ENCODE measurements at places on chromosomes 5 and 9.

DNA sequence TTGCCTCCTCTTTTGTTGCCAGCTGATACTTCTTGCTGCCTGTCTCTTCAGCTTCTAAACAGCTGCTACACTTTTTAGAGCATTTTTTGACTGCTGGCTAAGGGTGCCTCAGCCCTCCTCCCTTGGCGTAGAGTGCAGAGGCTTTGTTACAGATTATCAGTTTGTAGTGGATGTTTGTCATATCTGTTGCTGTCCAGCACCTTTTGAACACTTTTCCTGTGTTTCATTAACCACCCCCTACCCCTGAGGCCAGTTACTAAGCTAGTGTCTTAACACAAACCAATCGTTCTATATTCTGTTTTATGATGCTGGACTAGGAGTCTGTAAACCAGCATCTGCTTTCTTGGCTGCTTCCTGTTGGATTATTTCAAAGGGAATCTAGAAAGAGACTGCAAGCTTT lies 441.5 kb downstream of the DNAH5 start:
- no peak for DNase-seq

GRCh38 chr9:7533376-7534090 lies 266.0 kb downstream of the DMAC1 start:
- DNase-seq: no peak

GRCh38 chr5:74370168-74370567 lies 270.4 kb downstream of the ENC1 start:
- DNase-seq: no peak

DNA sequence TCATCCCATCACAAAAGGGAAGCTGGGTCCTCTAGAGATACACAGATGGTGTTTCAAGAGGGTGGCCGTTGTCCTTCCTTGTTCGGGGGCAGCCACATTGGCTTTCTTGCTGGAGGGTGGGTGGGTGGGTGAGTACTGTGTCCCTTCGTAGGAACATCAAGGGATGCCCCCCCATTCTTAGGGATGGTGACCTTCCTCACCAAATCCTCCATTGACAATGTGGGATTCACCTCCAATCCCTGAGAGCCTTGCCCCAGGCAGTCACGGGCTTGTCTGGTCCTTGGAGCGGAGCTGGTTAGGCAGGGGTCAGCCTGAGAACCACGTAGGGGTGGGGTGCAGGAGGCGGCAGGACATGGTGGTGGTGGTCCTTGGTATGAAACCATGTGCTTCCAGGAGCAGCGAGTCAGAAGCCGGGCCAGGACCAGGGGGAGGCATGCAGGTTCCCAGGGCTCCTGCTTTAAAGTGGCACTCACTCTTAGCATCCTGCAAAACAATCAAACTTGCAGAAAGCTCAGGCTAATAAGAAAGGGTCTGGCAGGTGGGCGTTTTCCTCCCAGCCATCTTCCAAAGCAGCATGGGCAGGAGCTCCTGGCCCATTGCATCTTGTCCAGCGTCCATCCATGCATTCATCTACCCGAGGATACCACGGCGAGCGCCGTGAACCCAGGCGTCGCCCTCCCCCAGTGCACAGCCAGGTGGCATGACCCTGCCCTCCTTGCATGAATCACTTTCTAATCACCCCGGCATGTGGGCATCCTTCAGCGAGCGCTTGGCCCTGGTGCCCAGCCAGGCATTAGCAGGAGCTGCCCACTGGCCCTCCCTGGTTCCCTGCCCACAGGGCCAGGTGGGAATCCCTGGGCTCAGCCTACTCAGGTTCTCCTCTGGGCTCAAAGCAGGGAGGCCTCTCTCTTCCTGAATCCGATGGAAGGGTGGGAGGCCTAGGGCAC lies 76.4 kb downstream of the NTNG2 start:
- no peak for DNase-seq

DNA sequence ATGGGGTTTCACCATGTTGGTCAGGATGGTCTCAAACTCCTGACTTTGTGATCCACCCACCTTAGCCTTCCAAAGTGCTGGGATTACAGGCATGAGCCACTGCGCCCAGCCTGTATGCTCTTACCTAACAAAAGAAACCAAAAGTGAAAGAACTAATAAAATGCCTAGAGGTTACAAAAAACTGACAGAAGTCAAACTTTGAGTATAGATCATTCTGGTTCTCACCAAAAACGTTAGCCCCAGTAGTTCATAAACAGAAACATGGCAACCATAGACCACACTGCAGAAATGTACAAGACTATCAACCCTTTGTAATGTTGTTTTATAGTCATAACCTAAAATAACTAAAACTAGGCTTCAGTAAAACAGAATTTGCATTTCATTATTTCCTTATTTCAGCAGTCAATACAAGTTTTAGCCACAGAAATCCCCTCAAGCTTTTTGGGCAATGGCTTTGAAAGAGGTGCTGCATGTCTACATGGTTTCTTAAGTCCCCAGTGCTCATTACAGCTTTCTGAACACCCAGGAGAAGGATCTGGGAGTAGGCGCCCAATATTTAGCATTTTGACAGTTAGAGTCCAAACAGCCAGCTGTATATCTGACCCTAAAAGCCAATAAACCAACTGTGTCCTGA lies 72.5 kb downstream of the EPB41L4A start:
- no peak for DNase-seq

DNA sequence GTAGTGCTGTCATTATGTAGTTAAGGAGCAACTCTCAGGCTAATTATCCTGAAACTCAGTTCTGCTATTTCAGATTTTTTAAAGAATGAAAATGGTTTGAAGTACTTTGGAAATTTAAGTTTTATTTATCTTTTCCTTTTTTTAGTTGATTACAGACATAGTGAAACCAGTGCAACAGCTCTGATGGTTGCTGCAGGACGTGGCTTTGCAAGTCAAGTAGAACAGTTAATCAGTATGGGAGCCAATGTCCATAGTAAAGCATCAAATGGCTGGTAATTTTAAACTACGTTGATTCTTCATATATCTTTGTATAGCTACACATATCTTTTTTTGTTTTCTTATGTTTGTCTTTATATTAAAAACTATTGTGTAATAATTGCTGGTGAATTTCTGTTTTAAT lies 34.9 kb downstream of the YTHDC2 start:
- DNase-seq: no peak

DNA sequence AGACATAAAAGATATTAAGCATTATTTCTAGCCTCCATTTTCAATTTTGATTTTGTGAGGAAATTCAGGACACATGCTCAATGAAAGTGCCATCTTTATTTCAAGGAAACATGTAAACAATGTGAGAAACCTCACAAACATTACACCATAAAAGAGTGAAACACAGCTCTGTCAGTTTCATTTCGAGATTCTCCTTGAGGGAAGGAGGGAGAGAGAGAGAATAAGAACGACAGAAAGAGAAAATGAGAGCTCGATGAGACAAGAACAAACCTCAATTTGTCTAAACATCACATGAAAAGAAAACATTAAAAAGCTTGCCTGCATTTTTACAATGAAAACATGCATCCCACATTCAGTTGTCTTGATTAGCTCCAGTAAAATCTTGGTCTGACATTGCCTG lies 553.5 kb upstream of the MEF2C start:
- DNase-seq: no peak

DNA sequence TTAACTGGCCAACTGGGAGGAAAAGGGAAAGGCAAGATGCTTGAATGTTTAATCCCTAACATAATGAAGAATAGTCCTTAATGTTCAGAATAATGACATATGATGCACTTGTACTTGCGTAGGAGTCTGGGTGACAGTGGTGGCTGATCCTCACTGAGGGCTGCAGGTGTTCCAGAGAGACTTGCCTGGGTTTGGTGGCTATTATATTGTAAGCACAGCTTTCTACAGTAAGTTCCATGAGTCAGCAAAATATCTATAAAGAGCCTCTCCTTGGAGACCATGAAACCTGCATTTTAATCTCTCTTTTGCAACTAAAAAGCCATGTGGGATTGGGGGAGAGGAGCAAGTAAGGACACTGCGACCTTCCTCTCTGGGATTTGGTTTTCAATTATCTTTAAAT lies 1.9 kb upstream of the NPR2 start:
- no peak for DNase-seq

DNA sequence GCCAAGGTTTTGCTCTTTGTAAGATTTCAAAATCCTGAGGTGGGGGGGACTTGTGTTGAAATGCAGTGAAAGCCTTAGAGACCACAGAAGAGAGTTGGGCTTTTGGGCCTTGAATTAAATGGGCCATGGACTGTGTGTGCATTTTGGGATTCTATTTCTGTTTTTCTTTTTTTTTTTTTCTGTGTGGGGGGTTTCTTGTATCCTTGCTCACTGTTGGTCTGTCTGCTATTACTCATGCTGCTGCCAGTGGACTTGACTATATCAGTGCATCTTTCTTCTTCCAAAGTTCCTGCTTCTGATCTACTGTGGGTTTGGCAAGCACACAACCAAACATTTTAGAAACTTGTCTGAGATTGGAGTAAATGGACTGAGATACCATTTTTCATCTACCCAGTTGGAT lies 344.9 kb downstream of the ARL15 start:
- DNase-seq: no peak

DNA sequence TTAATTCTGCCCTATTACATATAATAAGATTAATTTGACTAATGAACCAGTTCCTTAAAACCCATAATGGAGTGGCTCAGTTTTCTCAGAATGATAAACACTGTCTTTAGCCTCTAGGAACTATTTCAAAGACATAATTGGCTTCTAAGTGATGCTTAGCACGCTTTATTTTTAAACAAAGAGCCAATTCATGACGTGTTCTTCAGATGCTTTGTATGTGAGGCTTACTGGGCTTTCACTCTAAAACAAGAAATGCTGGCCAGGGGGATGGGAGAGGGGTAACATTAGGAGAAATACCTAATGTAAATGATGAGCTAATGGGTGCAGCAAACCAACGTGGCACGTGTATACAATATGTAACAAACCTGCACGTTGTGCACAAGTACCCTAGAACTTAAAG lies 7.6 kb upstream of the SFXN1 start:
- no peak for DNase-seq

DNA sequence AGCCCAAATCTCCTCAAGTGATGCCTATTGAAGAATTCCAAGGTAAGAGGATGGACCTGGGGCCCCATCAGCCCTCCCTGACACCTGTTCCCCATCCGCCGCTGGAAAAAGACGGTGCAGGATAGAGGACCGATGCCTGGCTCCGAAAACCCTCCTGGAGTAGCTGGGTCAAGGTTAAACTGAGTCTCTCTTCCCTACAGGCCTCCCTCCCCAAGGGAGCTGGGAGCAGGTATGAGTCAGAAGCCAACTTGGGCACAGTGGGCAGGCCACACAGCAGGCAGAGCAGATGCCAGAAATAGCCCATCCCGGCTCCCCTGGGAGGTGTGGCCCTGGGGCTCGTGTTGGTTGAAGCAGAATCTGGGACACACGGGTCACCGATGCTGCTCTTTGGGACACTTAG lies 75.6 kb downstream of the NTNG2 start:
- no peak for DNase-seq

DNA sequence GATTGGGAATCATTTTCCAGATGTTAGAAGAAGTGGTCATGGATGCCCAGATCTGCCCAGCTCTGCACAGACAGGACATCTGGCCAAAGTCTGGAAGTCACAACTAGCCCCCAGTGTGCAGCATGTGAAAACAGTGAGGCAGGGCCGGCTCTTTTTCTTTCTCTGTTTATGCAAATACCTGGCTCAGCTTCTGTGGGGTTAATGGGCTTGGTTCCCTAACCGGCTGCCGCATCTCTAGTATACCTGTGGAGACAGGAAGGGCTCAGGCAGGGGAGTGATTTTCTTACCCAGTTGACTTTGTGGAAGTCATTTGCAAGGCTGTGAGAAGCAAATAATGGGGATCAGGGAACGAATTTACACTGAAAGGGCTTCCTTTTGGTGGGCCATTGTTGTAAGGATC lies 254.8 kb upstream of the PANK3 start:
- DNase-seq: no peak

- no peak for DNase-seq
These were observed 2.6 kb downstream of the NFIB start for GRCh38 chr9:14311171-14311949.

DNA sequence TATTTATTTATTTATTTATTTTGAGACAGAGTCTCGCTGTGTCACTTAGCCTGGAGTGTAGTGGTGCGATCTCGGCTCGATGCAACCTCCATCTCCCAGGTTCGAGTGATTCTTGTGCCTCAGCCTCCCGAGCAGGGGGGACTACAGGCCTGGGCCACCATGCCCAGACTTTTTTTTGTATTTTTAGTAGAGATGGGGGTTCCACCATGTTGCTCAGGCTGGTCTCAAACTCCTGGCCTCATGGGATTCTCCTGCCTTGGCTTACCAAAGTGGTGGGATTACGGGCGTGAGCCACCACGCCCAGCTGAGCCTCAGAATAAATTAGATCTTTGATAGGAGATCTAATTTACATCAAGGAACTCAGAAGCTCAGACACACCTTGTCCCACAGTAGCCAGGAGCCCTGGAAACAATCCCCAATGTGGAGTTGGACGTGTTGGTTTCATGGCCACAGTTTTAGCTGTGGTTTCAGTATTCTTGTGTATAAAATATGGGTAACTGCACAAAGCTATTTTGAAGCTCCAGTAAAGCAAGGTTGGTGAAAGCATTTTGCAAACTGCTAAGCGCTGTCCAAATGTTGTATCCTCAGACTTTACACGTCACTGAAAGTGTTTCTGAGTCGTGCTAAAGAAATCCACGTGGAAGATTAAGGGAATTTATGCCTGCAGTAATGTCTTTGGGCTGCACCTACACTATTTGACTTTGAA lies 3.0 kb upstream of the HNRNPAB start:
- no peak for DNase-seq

DNA sequence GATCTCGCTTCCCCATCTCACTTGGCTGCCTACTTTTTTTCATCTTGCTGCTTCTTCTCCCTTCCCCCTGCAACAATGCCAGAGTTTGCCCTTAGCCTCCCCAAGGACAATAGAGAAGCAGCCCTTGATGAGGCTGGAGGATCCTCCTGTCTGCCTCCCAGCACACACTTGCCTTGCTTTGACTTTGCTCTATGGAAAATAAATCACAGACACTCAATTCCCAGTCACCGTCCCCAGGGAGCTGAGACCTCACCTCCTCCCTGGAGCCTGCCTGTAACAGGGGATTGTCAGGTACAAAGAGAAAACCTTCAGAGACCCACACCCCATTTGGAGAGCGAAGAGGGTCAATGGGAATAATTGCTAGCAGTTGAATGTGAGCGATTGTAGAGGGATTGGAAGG lies 242.1 kb upstream of the ZNF462 start:
- DNase-seq: no peak

- no peak for DNase-seq
These were observed 205.2 kb upstream of the SEMA6A start for GRCh38 chr5:116779846-116780245.

DNA sequence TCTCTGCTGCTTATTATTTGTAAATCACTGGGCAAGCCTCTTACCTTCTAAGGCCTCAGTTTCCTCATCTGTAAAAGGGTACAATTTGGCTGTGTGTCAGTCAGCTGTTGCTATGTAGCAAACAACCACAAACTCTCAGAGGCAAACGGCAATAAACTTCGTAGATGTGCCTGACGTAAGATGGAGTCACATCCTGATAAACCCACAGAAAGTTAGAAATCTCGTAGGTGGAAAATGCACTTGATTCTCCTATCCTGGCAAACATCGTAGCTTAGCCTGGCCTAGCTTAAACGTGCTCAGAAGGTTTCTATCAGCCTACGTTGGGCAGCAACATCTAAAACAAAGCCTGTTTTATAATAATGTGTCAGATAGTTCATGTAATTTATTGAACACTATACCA lies 35.0 kb upstream of the UNC5A start:
- DNase-seq: no peak

Data from mucosa of descending colon (tissue), 3 donors.